ENCODE measurements at places on chromosomes 5 and 9.

DNA sequence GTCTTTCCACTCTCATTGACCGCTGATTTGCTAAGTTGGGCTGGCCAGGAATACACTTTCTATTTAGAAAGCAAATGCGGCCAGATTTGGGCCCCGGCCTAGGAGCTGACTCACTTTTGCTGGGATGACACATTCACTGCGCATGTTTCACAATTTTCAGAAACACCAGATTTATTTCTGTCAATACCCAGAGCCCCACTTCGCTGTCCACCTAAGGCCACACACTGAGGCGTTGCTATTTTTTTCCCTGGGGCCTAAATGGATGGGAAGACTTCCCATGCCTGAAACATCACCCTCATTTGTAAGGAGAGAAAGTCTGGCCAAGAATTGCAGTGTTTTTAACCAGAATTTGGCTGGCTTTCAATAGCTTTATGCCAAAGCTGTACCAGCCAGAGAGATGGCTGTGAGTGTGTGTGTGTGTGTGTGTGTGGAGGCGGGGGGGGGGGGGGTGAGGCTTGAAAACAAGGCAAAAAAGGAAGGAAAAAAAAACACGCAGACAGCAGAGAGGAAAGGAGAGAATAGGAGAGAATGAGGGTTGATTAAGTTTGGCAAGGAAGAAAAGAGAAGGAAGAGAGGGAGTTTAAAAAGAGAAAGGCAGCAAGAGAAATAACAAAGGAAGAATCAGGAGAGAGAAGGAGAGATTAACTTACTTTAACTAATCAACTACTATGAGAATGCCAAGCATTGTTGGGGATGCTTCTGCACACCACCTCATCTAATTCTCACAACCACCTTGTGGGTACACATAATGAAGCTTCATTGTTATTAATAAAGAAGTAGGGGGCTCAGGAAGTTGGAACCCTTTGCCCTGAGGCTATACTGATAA is 261.4 kb upstream of the KLF4 start:
- no peak for DNase-seq

DNA sequence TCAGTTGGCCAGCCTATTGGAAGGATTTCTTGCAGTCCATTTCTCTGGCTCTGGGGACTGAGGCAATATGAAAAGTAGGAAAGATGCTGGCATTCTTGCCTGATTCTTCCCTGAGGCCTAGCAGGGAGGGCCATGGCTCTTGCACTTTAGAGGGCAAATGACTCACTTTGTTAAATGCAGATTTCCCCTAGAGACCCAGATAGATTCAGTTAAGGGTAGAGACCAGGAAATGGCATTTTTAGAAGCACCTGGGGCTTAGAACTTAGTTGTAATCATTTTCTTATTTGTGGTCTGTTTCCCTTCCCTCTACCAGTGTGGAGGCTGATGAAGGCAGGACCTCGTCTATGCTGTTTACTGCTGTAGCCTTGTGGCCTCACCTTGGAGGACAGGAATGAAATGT is 112.8 kb upstream of the NR3C1 start:
- DNase-seq: no peak

DNA sequence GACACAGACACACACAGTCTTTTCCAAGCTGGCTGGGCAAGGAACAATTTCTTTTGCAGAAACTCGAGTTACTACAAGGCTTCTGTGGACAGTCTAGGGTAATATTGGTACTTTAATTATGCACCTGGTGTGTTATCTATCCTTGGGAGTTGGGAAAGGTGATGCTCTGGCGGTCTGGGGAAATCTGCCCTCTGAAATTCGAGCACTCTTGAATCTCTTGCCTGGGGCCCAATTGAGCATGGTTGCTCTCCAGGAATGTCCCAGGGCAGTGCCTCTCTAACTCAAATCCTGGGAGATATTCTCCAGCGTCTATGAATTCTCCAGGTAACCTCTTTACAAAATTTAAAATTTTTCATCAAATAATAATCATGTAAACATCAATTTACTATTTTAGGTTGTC is 69.3 kb downstream of the KCNIP1 start:
- no peak for DNase-seq

- DNase-seq: no peak
Measured at GRCh38 chr9:26904070-26904469, 11.5 kb upstream of the CAAP1 start.

DNA sequence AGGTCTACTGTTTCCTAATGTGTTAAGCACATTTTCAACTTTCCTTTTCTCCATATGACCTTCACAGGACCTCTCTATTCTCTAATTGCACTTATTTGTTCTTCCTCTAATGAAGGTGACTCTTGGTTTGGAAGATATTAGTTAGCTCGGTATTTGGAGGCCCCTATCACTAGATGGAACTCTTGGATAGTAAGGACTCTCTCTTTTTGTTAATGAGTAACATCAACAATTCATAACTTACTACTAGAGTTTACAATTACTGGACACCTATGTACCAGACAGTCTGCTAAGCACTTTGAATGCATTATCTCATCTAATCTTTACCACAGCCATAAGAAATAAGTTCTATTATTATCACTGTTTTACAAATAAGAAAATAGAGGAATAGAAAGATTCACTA is 23.4 kb upstream of the PAM start:
- DNase-seq: no peak

- no peak for DNase-seq
Measured at GRCh38 chr5:130555429-130555828, 609.6 kb downstream of the HINT1 start.

- no peak for DNase-seq
Measured at GRCh38 chr5:169667896-169668674, 31.0 kb downstream of the DOCK2 start.

DNA sequence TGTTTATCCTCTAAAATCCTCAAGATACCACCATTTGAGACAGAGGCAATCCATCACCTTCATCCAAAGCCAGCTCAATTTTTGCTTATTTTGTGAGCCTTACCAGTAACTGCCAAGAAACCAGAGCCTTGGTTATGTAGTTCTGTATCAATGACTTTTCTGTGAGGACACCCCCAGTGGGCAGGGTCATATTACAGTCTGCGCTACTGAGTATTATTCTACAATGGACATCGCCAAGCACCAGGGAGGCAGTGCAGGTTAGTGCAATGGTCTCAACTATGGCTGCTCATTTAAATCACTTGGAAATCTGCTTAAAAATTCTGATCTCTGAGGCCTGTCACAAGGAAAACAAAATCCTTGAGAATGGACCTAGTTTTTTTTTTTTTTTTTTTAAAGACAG is 90.5 kb upstream of the NIPAL4 start:
- DNase-seq: no peak

Data from stimulated activated CD8-positive, alpha-beta memory T cell treated with anti-CD3 and anti-CD28 coated beads, Interleukin-4, amount 100 ng/mL, for 4 hours (primary cell).